ENCODE measurements at places on chromosomes 5 and 9.

DNA sequence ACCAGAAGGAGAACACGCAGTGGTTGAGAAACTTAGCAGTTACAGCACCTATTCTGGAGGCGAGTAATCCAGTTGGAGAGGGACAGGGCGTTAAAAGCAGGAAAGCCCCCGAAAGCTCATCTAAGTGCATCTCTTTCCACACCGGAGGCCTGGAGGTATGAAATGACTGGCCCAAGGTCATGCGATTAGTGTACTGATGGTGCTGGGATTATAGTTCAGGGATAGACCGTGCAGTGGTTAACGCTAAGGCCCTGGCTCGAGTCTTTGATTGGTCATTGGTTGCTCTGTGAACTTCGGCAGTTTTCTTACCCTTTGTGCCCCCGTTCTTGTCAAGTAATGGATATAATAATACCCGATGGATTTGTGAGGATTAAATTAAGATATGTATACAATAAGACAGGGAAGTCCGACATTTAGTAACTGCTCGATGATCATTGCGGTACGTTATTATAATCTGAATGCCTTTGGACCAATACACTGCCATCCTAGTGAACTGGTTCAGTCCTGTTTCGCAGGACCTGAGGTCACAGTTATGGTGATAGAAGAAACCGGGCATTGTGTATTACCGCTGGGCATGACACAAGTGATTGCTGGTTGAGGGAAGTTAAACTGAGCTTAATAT lies 960 bp downstream of the CANX start:
- DNase-seq, result peak; percentile 32

DNA sequence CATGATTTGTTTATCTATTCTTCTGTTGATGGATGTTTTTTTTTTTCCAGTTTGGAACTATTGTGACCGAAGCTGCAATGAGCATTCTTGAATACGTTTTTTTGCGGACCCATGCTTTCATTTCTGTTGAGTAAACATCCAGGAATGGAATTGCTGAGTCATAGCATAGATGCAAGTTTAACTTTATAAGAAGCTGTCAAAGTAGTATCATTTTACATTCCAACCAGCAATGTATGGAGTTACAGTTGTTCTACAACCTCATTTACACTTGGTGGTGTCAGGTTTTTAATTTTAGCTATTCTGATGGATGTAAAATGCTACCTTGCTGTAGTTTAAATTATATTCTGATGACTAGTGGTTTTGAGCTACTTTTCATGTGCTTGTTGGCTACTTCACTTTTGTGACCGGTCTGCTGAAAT lies 49.0 kb downstream of the NPR3 start:
- DNase-seq, result peak; percentile 87

GRCh38 chr5:24167806-24168205 lies 477.0 kb downstream of the CDH10 start:
- DNase-seq, result no peak

GRCh38 chr9:99445371-99445891 lies 223.3 kb downstream of the SEC61B start:
- DNase-seq, result peak; percentile 96

DNA sequence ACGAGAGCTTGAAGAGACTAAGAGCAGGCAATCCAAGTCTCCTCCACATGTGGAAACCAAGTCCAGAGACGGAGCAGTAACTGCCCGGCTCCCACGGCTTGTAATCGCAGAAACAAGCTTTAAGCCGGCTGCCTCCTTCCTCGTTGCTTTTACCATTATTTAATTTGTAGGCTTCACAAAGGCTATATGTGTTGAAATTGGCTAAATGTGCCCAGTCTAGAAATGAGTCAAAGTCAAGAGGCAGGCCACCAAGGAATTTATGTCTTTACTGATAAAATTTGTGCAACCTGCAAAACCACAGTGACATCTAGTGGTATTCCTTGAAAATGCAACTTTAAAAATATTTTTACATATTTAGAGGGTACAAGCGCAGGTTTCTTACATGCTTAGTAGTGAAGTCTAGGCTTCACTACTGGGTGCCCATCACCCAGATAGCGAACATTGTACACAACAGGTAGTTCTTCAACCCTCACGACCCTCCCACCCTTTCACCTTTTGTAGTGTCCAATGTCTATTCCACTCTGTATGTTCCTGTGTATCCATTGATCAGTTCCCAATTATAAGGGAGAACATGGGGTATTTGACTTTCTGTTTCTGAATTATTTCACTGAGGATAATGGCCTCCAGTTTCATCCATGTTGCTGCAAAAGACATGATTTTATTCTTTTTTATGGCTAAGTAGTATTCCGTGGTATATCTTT lies 33.5 kb upstream of the EBF1 start:
- peak; percentile 71 for DNase-seq

DNA sequence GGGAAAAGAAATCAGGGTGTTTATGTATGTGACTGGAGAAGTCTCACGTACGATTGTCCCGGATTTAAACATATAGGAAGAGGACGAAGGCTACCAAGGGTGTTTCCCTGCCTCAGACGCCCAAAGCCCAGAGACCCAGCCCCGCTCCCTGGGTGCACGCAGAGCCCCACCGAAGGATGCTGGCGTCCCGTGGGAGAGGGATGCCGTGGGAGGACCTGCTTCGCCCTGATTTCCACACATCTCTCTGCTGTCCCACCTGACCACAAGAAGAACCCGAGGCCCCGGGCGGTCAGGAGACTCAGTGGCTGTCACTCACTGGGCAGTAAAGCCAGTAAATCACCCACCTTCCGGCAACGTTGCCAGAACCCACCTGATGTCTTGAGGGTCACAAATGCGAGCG lies 211.8 kb upstream of the TBCA start:
- DNase-seq, result no peak

DNA sequence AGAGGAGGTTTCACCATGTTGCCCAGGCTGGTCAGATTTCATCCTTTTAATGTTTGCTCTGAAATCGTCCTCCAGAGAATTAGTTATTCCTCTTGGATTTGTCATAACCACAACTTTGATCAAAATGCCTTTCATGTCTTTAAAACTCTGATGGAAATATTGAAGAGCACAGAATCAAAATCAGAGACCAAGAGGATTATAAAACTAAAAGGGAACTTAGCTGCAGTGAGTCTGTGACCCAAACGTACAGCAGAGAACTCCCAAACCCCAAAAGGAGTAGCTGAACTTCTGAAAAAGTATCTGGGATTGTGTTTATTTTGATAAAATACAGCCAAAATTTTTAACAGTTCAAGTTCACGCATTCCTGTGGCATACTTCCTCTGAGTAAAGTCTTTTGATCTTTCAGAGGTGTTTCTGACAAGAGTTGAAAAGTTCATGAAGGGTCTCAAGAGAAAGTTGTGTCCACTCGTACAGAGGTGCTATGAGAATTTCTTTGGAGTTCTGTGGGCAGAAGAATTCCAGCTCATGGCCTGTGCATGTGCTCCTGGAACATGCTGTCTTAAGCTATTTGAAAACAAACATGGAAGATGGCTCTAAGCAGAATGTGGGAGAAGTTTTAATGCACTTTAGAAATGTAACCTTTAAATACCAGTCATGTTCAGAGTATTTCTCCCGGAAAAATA lies 124.0 kb downstream of the ESM1 start:
- peak; percentile 53 for DNase-seq

- DNase-seq, result no peak
These were observed 171.2 kb upstream of the DMAC1 start for GRCh38 chr9:7970681-7971330.

DNA sequence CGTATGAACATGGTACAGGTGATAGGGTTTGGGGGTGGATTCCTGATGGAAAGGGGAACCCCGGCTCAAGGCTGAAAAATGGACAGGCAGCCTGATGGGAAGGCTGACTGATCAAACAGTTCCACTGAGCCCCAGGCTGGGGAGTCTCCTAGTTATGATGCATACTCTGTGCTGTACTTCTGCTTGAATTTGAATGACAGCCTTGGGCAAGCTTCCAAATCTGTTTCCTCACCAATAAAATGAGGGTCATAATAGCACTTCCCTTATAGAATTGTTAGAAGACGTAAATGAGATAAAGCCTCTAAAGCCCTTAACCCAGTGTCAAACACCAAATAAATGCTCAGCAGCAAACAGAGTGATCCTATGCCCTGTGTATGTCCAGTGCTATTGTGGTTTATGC lies 478.5 kb upstream of the DMAC1 start:
- DNase-seq, result no peak

- peak; percentile 70 for DNase-seq
These were observed 25.0 kb downstream of the SH3PXD2B start for GRCh38 chr5:172429201-172429940.

GRCh38 chr9:115815786-115816185 lies 337.8 kb upstream of the PAPPA start:
- no peak for DNase-seq

DNA sequence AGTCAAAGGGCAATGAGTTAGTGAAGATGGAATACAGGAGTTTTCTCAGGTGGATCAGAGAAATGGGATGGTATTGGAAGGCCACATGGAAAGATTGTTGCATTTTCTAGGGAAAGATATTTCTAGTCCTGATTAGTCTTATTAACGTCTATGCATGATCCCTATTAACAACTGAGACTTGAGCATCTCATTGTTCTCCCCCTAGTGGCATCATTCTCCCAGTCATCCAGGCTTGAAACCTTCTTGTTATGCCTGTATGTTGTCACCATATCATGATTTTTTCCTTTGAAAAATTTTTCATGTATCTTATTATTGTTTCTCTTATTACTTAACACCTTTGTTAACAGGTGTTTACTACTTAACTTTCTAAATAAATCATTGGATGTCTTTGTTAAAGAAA lies 34.4 kb downstream of the KIF2A start:
- no peak for DNase-seq

- no peak for DNase-seq
These were observed 145.6 kb downstream of the GNA14 start for GRCh38 chr9:77502568-77502967.

- DNase-seq, result no peak
These were observed 21.1 kb upstream of the MEIKIN start for GRCh38 chr5:131966551-131966950.

DNA sequence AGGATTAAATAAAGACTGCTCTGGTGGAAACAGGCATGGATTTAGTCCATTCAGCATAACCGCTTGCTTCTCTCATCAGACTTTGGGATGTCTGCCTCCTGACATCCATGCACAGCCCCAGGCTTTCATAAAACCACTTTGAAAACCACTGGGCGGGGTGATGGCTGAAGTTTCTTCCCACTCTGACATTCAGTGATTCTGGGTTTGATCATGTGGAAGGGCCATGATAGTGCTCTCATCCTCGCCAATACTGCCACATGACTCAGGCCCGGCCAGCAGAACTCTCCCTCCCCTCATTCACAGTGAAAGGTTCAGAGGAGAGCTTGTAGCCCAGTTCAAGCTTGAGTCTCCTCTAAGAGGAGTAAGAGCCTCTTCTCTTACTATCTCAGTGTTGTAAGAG lies 29.6 kb upstream of the GLRA1 start:
- no peak for DNase-seq

- no peak for DNase-seq
These were observed 66.8 kb upstream of the ABL1 start for GRCh38 chr9:130768265-130768664.

DNA sequence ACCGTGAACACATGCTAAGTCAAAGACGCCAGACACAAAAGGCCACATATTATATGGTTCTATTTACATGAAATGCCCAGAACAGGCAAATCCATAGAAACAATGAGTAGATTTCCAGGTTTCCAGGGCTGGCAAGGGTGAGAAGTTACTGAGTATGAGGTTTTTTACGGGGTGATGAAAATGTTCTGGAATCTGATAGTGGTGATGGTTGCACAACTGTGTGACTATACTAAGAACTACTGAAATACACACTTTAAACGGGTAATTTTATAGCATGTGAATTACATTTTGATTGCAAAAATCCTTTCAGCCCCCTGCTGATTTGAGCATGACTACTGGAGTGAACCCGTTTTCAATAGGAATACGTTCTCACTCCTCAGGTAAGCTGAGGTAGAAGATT lies 46.7 kb upstream of the TBC1D9B start:
- DNase-seq, result peak; percentile 4
